NCI-H446 treated with DMSO at 0.1 percent for 48 hours (cell line): ENCODE measurements at places on chromosomes 7 and 10.

DNA sequence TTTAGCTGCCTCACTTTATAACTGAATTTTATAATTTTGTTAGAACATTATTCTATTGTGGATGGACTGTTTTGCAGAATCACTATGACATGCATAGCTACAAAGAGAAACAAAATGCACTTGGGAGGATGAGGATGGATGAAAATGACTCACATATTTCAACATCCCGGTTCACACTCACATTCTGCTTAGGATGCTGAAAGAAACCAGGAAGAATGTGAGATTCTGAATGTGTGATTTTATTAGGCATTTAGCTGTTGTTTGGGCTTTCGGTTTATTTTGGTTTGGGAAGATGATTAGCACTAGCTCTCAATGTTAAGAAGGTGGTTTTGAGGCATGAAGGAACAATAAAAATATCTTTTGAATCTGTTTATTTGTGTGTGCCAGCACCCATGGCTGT, 235.5 kb downstream of the SEMA3E start:
- no peak for DNase-seq

GRCh38 chr7:41742401-41743020, 39.6 kb upstream of the INHBA start:
- DNase-seq = no peak

GRCh38 chr10:126734015-126734414, 63.5 kb upstream of the C10orf90 start:
- no peak for DNase-seq

- peak; percentile 33 for DNase-seq
These were observed 2.1 kb downstream of the MXI1 start for GRCh38 chr10:110209454-110209925.

- no peak for DNase-seq
These were observed 68.9 kb downstream of the RNF216 start for GRCh38 chr7:5712566-5712965.

DNA sequence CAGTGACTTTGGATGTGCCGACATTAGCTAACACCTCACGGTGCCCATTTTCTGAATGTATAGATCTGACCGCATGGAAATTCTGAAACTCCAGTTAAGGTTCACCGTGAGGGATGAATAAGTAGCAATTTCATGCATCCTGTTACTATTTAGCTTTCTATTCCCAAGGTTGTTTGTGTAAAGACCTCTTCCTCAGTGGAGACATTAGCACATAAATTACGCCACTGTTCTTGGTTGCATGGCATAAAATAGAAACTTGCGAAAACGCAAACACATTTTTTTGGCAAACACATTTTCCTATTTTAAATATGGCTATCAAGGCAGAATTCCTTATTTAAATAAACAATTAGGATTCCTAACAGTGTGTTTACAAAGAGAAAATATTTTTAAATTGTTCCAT, 36.5 kb downstream of the DENND2A start:
- no peak for DNase-seq

DNA sequence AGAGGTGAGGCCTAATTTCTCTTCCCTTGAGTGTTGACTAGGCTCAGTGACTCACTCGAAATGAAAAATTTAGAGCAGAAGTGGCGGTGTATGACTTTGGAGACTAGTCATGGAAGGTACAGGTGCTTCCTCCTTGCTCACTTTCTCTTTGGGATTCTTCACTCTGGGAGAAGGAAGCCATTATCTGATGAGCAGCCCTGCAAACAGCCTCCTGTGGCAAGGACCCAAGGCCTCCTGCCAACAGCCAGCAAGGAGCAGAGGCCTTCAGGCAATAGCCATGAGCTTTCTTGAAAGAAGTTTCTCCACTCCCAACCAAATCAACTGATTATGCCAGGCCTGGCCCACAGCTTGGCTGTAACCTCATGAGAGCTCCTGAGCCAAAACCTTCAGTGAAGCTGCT, 369.6 kb upstream of the VWC2 start:
- peak; percentile 77 for DNase-seq

DNA sequence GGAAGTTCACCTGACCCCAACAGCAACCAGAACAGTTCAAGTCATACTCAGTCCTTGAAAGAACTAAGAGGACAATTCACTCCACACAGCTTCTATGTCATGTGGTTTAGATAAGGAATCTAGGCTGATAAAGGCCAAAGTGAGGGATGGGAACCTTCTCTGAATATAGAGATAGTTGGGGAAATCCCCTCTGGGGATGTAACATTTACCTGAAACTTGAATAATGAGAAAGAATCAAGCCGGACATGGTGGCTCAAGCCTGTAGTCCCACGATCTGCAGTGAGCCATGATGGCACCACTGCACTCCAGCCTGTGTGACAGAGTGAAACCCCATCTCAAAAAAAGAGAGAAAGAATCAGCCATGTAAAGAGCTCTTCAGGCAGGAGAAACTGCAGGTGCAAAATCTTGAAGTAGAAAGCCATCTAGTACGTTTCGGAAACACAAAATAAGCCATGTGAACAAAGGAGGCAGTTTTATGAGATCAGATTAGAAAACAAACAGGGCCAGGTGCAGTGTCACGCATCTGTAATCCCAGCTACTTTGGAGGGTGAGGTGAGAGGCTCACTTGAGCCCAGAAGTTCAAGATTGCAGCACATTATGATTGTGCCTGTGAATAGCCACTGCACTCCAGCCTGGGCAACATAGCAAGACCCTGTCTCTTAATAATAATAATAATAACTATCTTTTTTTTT, 4.5 kb upstream of the DNMBP start:
- DNase-seq = no peak

DNA sequence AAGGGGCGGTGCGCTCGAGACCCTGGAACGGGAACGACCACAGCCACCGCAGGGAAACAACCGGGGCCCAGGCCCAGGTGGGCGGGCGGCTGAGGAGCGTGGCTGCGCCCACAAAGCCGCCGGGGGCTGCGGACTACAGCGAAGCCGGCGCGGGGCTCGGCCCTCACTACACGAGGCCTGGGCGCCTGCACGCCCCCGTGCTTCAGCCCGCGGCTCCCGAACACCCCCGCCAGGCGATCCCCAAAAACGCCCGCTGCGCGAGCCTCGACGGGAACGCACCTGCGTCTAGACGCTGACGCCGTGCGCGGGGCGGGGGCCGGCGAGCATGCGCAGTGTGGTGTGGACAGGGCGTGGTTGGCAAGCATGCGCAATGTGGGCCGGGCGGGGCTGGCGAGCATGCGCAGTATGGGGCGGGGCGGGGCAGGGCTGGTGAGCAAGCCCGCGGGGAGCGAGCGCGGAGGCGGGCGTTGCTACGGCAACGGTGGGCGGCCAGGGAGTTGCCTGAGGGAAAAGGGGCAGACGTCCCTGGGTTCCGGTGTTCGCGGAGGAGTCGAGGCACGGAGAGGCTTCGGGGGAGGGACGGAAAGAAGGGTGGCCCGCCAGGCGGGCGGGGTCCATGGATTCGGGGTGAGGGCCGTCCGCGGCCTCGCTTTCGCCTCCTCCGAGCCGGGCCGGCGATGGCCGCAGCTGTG, at the start of gene RNF32:
Gene RNF32, plus strand, starts transcription at position 518 of the 692 bp plus-strand sequence. CDS start 3,104 bp downstream, outside the sequence.
- peak; percentile 64 for DNase-seq

GRCh38 chr10:96233959-96234358, 37.4 kb downstream of the BLNK start:
- DNase-seq = no peak

- no peak for DNase-seq
These were observed 82.3 kb downstream of the HTR7 start for GRCh38 chr10:90775351-90776028.

- no peak for DNase-seq
These were observed 135.1 kb downstream of the CHRM2 start for GRCh38 chr7:137003566-137003965.

GRCh38 chr10:34102237-34102673, 712.8 kb downstream of the PARD3 start:
- DNase-seq = no peak

DNA sequence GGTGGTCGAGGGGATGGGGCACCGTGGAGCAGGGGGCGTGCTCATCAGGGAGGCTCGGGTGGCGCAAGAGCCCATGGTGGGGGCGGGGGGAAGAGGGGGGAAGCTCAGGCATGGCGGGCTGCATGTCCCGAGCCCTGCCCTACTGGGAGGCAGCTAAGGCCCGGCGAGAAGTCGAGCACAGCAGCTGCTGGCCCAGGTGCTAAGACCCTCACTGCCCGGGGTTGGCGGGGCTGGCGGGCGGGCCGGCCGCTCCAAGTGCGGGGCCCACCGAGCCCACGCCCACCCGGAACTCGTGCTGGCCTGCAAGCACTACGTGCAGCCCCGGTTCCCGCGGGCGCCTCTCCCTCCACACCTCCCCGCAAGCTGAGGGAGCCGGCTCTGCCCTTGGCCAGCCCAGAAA, 55.0 kb upstream of the FAM171A1 start:
- DNase-seq = no peak

GRCh38 chr7:50477640-50478039, 27.5 kb upstream of the FIGNL1 start:
- no peak for DNase-seq

DNA sequence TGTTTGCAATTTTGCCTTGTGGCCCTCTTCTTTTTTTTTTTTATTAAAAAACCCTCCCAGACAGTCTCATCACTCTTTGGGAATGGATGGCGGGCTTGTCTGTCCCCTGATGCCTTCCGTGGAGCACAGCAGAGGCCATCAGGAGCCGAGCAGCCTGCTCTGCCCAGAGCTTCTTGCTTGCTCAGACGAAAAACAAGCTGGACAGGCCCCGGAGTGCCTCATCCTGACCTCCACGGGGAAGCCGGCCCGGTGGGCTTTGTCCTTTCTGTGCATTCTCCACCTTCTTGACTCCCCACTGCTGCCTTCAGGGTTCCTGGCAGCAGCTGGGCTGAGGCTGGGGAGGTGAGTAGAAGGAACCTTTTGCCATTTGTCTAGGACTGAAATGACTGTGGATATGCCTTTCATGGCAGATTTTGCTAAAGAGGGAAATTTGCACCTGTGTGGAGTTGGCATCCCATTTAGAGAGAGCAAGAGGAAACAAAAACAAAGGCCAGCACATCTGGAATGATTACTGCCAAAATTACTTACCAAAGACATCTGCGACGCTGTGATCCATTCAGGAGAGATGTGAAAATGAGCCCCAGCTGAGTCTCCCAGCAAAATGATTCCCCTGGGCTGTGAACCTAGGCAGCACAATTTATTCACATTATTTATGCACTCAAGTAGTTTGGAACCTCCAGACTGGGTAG, 108.3 kb downstream of the AOAH start:
- no peak for DNase-seq

DNA sequence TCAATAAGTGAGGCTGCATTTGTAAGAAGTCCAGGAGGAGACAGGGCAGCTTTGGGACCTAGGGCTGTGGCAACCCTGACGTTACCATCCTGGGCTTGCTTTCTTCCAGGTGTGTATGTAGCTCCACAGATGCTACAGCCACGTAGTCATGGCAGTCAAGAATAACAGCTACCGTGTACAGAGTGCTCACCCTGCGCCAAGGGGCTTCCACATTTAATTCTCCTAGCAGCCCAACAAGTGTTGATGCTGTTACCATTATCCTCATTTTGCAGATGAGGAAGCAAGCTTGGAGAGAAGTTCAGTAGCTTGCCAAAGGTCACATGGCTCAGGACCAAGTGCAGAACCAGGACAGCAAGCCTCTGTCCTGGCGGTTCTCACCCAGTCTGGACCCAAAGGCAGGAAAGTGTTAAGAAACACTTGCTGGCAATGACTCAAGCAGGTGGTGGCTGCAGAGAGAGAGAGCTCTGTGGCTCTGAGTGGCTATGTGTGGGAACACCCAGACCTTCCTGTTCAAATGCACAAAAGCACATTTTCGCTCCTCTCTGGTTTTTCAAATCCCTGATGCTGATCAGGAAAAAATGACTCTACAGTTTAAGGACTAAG, 89.8 kb downstream of the CREM start:
- DNase-seq = no peak

- no peak for DNase-seq
These were observed 14.8 kb upstream of the PRKAG2 start for GRCh38 chr7:151891753-151892152.

GRCh38 chr7:42219447-42219846, 17.6 kb downstream of the GLI3 start:
- no peak for DNase-seq

GRCh38 chr10:57624066-57624465, 643.6 kb downstream of the IPMK start:
- no peak for DNase-seq

DNA sequence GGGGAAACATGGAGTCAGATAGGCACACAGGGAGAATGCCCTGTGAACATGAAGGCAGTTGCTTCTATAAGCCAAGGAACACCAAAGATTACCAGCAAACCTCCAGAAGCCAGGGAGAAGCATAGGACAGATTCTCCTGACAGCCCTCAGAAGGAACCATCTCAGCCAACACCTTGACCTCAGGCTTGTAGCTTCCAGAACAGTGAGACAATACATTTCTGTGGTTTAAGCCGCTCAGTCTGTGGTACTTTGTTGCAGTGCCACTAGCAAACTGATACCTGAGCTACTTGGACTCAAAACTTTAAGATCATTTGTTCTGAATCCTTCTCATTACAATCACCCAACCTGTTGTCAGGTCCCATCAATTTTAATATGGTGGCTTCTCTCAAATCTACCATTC, 31.2 kb downstream of the ABLIM1 start:
- no peak for DNase-seq

DNA sequence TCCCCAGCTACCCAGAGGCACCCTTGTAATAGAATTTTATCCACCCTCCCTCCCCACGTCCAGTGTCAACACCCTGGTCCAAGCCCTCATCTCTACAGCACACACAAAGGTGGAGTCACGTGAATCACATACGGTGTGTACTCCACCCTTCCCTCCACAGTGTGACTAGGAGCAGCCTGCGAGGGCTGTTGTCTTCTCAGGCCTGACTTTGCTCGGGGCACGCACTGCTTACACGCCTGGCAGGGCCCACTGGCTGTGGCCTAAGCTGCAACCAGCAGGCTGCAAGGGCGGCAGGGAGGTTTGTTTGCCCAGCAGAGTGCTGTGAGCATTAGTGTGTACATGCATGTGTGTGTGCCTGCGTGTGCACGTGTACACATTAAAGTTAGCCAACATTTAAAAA, 93.7 kb downstream of the COBL start:
- DNase-seq = no peak

DNA sequence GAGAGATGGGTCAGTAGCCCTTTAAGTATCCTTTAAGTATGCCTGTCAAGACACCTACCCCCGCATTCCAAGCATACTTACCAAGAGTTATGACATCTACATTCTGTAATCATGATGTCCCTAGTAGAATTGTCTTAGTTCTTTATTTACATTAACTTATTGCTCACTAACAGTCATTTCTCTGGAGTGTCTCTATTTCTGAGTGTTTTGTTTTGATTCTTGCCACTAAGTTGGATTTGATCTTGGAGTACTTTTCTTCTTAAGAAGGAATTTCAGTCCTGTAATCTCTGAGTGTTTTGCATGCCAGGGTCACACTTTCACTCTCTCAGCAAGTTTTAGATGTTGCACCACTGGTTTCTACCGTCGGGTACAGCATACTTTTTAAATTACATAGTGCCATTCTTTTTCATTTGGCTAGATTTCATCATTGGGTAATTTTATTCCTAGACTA, 1053.9 kb downstream of the KCNMA1 start:
- no peak for DNase-seq

DNA sequence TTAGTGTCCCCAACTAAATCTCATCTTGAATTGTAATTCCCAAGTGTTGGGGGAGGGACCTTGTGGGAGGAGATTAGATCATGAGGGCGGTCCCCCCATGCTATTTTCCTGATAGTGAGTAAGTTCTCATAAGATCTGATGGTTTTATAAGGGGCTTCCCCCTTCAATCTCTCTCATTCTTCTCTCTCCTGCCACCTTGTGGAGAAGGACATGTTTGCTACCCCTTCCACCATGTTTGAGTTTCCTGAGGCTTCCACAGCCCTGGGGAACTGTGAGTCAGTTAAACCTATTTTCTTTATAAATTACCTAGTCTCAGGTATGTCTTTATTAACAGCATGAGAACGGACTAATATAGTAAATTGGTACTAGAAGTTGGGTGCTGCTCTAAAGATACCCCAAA, 365.6 kb downstream of the ANKRD7 start:
- no peak for DNase-seq
